HL-60 (cell line): ENCODE measurements at places on chromosomes 11 and 22.

DNA sequence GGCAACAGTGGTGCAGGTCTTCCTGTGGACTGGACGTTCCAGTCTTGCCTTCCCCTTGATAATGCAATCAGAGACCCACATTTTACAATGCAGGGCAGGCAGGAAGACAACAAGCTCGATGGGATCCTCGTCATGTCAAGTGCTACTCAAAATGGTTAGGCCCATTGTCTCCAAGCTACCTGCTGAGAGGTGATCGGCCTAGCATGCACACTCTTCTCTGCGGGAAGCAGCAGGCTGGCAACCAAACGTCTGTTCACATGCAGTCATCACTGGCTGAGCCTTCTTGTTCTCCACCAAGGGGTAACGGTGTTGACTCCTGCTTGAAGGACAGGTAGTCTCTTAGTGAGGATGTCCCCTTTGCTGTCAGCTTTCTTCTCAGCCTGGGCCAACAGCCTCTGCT, 25.5 kb upstream of the CD82 start:
- no peak for DNase-seq

DNA sequence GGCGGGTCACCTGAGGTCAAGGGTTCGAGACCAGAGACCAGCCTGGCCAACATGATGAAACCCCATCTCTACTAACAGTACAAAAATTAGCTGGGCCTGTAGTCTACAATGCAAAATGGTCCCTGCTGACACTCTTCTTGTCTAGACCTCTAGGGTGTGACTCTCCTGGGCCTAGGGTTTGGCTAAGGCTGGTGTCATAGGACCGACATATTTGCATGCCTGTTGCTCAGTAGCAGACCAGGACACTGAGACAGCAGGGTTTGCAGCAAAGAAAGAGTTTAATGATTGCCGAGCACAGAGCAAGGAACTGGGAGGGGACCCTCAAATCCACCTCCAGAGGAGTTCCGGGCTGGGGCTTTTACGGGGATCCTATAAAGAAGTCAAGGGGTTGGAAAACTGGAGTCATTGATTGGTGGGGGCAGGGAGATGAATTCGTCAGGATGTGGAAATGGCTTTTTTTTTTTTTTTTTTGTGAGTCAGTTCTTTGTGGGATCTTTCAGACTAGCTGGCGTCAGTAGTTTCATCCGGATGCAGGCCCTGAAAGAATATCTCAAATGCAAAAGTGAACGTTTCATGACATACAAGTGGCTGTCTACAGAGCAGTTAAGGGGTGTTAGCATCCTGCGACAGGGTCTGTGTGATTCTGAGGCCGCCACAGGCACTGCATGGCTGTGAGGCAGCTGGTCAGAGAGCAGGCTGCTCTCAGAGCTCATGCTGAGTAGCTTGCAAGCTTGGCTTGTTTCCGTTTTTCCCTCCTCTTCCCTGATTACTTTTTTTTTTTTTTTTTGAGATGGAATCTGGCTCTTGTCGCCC, 27.2 kb upstream of the A4GALT start:
- no peak for DNase-seq

DNA sequence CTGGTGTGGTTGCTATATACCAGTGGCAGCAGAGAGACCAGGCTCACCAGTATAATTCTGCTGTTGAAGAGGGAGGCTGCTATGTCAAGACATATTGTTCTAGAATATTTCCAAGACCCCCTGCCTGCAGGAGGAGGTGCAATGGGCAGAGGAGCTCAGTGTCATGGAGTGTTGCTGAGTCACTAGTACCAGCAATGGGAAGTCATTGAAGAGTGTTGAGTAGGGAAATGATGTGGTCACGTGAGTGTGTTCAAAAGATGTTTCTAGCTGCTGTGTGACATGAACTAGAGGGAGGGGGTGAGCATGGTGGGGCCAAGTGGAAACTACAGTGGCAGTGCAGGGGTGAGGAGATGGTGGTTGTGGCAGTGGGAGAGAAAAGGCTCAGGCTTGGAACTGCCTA, 76.3 kb upstream of the BIRC3 start:
- no peak for DNase-seq

DNA sequence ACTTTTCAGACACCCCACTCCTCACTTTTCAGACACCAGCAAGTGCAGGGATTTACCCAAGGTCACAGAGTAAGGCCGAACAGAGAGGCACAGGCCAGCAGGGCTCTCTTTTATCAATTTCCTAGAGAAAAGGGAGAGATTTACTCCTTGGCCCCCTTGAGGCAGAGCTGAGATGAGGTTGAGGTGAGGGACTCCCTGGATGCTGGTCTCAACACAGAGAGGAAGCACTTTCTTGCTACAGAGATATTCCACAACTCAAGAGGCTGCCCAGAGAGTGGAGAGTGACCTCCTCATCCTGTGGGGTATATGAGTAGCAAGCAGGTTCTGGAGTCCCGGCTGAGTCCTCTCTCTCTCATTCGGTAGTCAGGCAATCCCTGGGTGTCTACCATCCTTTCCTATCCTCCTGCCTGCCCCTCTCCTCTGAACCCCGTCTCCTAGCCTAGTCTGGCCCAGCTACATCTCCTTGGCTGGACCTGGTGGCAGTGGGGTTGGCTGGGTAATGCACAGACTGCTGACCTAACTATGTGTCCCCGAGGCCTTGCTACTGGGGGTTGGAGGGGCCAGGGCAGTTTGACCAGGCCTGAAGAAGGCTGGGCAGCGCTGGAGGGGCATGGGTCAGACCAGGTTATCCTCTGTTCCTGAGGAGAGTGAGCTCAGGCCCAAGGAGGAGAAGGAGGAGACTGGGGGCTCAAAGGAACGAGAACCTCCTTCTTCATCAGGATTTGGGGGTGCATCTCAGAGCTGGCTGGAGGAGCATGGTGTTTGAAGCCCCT, 1.8 kb upstream of the ARHGEF17 start:
- no peak for DNase-seq

GRCh38 chr22:49052023-49052538, 775.6 kb downstream of the BRD1 start:
- DNase-seq, result no peak

DNA sequence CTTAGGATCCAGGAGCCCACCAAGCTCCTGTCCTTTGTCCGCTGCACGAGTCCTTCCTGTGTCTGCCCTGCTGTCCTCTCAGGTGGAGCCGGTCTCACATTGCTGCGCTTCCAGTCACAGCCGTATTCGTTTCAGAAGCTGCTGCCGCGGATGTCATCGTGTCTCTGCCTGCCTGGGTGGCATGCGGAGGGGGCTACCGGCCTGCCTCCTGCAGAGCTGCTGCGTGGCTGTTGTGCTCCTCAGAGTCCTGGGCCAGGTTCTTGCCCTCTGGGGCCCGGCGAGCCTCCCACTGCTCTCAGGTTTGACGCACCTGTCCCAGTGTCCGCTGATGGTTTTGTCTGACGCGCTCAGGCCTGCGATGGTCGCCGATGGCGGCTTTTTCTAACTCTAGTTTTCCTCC, 254.2 kb downstream of the TBC1D22A start:
- no peak for DNase-seq

GRCh38 chr11:31487848-31488247, 21.6 kb downstream of the IMMP1L start:
- DNase-seq, result no peak

- no peak for DNase-seq
Observed at GRCh38 chr11:102430158-102430836, 22.3 kb downstream of the TMEM123 start.

GRCh38 chr11:27313157-27313821, 49.7 kb downstream of the CCDC34 start:
- DNase-seq, result no peak

- no peak for DNase-seq
Observed at GRCh38 chr11:12251666-12252560, 125.5 kb upstream of the PARVA start.

GRCh38 chr11:129117595-129118350, 74.4 kb downstream of the ARHGAP32 start:
- peak; percentile 4 for DNase-seq

GRCh38 chr22:23401111-23401909, 178.8 kb downstream of the IGLL1 start:
- no peak for DNase-seq

GRCh38 chr22:24758164-24758799, 16.2 kb downstream of the PIWIL3 start:
- no peak for DNase-seq

DNA sequence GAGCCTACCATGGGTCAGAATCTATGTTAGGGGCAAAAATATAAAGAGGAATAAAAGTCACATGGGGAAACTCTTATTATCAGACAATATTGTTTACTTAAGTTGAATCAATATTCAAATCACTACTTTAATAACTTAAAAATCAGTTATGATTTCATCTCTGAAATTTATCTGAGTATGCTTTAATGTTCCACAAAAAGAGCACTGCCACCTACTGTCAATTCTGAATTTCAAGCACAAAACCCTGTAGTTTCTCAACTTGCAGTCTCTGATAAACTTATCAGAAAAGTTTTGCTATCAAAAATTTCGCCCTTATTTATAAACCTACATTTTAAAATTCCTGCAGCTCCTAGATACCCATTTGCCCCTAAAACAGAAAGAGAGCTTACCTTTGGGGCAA, 47.3 kb downstream of the RDX start:
- no peak for DNase-seq

GRCh38 chr22:45329530-45329936, 19.8 kb downstream of the FAM118A start:
- DNase-seq, result no peak

DNA sequence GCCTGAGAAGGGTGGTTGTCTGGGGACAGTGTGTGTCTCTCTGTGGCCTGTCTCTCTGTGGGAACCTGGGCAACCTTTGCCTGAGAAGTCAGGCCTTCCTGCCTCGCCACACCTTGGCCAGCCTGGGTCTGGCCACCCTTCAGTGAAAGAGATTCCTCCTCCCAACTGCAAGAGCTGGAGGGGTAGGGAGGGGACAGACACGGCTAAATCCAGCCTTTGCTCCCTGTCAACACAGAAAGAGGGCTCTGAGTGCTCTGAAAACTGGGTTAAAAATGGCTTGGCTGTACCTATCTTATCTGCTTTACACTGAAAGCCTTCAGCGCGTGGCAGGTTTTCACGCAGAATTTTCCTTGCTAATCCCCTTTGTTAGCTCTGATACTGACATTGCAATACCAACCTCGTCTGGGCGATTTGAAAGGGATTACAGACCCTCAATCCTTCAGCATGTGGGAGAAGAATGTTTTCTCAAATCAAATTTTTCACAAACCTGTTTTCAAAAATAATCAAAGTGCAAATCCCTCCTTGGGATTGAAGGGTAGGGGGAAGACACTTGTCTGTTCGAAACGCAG, 163.7 kb downstream of the DSCAML1 start:
- no peak for DNase-seq

DNA sequence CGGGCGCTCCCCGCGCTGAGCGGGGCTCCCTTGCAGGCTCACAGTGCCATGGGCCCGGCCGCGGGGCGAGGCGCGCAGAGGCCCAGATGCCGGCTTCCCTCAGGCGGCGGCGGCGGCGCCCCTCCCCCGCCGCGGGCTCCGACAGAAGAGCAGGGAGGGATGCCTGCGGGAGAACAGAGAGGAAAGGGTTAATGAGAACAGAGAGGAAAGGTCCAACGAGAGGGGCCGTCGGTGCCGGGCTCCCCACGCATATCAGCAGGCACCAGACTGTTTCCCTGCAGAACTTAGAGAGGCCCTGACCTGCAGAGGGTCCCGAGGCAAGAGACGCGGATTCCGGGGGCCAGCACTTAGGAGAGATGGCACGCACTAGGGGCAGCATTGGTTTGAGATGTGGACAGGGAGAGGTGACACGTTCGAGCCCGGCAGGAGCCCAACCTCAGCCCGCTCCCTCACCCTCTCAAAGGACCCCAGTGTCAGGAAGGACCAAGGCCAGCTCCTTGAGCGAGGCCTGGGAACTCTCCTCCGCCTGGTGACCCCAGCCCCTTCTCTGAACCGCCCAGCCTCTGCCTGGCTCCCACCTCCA, 9.1 kb downstream of the NRXN2 start:
- no peak for DNase-seq

DNA sequence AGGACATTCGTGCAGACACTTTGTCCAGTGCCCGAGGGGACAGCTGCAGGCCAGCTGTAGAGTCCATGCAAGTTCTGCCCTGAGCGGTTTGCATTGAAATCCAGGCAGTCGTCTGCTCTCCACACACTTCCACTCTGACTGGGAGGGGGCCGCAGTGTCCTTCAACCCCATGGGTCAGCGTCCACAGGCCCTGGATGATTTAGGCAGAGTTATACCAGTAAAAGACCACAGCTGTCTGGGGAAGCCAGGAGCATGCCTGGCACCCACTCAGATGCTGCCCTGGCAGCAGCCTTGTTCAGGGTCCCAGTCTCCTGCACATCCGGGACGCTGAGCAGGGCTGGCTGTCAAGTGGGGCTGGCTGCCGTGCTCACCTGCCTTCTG, 26.5 kb downstream of the KRTAP5-5 start:
- no peak for DNase-seq

- DNase-seq, result no peak
Observed at GRCh38 chr11:118418766-118419165, 17.4 kb downstream of the ATP5MG start.

GRCh38 chr22:40524392-40525249, 111.9 kb downstream of the MRTFA start:
- DNase-seq, result peak; percentile 34

DNA sequence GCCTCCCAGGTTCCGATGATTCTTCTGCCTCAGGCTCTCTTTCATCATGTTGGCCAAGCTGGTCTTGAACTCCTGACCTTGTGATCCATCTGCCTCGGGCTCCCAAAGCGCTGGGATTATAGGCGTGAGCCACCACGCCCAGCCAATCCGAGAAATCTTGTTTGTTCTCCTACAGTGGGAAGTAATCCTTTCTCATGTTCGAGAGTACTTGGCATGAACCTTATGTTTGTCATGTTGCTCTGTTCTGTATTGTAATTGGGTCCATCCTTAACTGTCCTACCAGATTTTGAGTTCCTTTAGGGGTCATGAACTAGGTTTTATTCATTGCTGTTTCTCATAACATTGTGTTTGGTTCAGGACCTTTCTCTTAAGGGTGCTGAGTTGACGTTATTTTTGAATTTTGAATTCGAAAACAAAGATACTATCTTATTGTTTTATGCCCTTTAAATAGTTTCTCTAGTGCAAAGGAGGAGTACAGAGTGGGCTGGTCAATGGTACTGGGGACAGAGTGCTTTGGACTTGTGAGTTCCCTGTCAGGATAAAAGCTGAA, 113.4 kb upstream of the RRM1 start:
- no peak for DNase-seq

- DNase-seq, result no peak
Observed at GRCh38 chr11:581342-581741, 5.1 kb downstream of the PHRF1 start.

DNA sequence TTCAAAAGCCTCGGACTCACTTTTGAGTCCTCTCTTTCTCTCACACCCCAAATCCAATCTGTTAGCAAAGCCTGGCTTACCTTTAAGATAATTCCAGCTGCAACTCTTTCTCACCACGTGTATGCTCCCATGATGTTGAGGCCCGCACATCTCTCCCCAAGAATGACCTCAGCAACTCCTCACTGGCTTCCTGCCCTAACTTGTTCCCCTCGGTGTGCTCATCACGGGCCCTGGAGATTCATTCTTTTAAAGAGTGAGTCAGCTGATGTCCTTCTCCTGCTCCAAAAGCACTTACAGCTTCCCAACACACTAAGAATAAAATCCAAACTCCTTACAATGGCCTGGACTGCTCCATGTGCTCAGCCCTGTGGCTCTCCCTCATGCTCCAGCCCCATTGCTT, 1041.3 kb downstream of the OPCML start:
- DNase-seq, result no peak

- DNase-seq, result no peak
Observed at GRCh38 chr11:95778699-95779098, 10.9 kb downstream of the FAM76B start.
